ENCODE measurements at places on chromosomes 16 and 17.

- no peak for DNase-seq
These were observed 151.3 kb upstream of the IRX3 start for GRCh38 chr16:54437921-54438320.

DNA sequence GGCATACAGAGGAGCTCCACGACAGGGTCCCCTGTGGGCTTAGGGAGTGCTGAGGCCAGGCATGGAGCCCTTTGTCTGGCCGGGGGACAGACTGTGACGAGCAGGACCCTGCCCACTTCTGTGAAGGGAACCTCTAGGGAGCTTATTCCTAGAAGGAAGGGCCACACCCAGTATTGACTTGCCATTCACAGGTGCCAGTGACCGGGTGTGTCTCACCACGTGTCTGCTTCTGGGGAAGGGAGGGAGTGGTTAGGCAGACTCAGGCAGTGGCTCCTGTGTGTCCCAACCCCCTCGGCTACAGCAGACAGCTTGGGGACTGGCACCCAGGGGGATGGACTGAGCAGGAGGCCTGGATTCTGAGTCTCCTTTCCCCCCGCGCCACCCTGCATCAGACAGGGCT is 57.2 kb downstream of the SOCS1 start:
- DNase-seq: no peak

DNA sequence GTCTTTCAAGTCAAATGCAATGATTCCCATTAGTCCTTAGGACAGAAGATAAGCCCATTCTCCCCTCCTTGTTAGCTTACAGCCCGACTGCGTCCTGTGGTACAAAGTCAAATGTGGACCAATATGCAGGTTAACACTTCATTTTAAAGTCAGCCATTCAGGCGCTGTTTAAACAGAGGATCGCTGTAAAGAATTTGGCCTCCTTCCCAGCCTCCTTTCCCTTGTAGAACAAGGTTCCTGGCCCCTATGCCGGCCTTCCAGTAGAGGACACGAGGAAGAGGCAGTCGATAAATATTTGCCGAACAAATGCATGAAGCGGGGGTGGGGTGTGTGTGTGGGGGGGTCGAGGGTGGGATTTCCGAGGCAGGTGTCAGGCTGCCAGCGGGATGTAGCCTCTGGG is 4.3 kb downstream of the SDK2 start:
- DNase-seq: peak; percentile 80

- no peak for DNase-seq
These were observed at the start of gene COL1A1 for GRCh38 chr17:50201276-50201854. Gene COL1A1, minus strand, starts transcription at chr17:50201631. Its CDS starts 118 bp downstream, at chr17:50201513.

GRCh38 chr17:7992516-7992915 is 9.9 kb upstream of the GUCY2D start:
- DNase-seq: no peak

DNA sequence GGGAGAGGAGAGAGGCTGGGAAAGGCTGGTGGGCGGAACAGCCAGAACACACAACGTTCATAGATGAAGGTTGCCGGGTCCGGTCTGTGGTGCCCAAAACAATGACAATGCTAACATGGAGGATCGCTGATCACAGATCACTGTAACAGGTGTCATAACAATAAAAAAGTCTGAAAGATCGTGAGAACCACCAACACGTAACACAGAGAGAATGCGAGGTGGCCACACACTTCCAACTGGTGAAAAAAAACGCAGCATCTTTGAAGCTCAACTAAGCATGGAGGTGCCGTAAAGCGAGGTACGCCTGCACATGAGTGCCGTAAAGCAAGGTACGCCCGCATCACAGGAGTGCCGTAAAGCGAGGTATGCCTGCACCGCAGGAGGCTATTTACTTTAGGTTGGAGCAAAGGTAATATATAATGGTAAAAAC is 42.3 kb downstream of the ABR start:
- DNase-seq: no peak

DNA sequence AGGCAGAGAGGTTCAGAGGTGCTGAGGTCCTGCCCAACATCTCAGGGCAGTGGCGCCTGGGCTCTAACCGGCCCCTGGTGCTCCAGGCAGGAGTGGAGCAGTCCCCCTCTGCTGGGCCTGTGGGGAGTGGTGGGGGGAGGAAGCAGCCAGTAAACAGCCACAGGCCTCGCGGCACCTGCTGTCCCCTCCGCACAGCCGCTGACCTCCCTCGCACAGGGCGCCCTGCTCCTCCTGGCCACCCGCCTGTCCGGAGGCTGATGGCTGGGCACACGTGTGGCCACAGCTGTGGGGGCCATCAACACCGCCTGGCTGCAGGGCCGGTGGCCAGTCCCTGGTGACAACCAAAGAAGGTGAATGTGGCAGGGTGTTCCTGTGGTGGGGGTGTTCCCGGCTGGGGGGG is 36.8 kb upstream of the PABPN1L start:
- DNase-seq: no peak

GRCh38 chr16:74455213-74455612 is 33.9 kb upstream of the CLEC18B start:
- DNase-seq: no peak

DNA sequence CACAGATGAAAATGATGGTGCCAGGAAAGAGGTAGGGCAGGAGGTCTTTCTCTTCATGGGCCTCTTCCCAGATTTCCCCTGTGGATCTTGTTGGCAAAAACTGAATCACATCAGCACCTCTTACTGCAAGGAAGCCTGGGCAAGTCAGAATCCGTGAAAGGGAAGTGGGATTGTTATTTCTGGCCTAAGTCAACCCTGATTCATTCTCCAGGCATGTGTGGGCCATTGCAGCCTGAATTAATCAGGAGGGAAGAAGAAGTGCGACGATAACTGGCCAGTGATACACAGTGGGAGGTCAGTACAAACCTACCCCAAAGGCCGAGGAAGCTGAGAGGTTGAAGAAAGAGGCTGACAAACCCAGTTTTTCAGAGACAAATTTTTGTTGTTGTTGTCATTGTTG is 17.9 kb upstream of the NSMCE1 start:
- DNase-seq: no peak

GRCh38 chr16:85103114-85104079 is 8.9 kb downstream of the CIBAR2 start:
- no peak for DNase-seq

DNA sequence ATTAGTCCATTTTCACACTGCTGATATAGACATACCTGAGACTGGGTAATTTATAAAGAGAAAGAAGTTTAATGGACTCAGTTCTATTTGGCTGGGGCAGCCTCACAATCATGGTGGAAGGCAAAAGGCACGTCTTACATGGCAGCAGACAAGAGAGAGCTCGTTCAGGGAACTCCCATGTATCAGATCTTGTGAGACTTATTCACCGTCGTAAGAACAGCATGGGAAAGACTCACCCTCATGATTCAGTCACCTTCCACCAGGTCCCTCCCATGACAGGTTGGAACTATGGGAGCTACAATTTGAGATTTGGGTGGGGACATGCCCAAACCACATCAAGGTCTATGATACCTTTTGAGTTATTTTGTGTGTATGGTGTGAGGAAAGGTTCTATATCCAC is 66.9 kb downstream of the METRNL start:
- DNase-seq: no peak

DNA sequence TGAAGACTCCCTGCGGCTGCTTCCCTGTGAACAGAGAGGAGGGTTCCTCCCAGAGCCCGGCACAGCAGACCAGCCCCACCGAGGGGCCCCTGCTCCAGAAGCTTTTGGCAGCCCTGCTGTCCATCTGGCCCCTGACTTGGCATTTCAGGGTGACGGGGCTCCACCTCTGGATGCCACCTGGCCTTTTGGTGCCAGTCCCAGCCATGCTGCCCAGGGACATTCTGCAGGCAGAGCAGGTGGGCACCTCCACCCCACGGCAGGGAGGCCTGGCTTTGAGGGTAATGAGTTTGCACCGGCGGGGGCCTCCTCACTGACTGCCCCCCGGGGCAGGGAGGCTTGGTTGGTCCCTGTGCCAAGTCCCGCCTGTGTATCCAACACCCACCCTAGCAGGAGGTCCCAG is 20.3 kb upstream of the ZFPM1 start:
- no peak for DNase-seq

- DNase-seq: no peak
These were observed 20.0 kb upstream of the RASD1 start for GRCh38 chr17:17515934-17516930.

DNA sequence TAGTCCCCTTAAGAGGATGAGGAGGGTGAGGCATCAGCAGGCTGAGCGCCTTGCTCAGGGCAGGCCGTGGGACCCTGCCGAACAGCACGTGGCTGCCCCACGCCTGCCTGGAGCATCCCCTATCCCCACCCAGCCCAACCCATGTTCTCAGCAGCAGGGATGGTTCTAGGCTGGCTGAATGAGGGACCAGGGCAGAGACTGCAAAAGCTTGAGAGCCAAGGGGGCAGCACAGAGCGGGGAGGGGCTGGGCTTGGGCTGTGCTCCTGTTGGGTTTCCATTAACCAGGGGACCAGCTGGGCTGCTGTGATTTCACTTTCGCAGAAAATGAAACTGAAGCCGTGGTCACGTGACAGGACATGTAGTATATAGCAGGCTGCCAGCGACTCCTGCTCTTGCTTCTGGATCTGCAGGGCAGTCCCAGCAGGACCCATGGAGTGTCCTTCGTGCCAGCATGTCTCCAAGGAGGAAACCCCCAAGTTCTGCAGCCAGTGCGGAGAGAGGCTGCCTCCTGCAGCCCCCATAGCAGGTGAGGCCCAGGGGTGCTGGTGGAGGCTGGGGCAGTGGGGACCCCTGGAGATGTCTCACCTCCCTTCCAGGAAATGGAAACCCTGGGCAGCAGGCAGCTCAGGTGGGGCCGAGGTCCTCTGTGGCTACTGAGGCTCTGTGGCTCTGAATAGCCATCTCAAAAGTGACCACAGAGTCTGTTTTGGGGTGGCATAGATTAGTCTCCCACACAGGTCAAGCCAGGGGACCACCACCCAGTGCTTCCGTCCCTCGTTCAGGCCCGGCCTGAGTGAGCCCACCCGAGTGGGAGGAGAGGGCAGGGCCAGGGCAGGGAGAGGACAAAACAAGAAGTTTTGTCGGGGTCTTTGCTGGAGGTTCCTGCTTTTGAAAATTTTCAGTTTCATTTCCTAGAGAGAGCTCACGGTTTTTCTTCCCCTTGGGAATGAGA is 2.9 kb downstream of the RNF213 start:
- peak; percentile 85 for DNase-seq

- no peak for DNase-seq
These were observed 5.9 kb downstream of the TOP2A start for GRCh38 chr17:40411821-40412220.

DNA sequence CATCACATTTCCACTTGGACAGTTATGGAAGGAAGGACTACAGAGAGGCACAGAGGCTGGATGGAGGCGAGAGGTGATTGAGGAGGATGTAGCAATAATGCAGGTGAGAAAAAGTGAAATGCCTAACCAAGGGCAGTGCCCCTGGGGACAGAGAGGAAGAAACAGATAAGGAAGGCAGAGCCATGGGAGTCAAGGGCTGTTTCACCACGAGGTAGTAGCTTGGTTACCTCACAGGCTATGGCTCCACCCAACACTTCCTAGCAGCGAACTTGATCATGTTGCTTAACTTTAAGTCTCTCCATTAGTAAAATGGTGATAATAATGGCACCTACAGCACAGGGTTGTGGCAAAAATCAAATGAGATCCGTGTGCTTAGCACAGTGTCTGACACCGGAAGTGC is 83.9 kb downstream of the YPEL2 start:
- DNase-seq: no peak

- no peak for DNase-seq
These were observed 3.6 kb upstream of the WDR24 start for GRCh38 chr16:693766-694165.

DNA sequence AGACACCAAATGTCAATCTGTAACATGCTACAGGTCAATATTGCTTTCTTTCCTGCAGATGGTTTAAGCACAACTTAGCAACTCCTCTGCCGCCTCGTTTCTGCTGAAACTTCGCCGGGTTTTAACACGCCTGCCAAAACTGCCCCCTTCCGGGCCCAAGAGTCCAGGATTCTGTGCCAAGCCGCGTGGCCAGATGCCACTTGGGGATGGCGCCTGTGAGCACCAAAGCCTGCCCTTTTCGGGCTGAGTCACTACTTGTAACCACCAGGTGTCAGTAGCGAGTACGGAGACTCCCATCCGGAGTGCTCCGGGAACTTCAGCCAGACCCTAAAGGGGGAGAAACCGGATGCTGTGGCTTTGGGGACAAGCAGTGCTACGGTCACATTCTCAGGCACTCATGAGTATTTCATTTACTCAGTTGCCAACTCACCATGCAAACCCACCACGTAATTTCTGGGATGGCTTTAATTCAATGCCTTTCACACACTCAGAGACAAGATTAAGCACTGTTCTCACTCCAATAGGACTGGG is 7.8 kb downstream of the PMP22 start:
- DNase-seq: peak; percentile 14

DNA sequence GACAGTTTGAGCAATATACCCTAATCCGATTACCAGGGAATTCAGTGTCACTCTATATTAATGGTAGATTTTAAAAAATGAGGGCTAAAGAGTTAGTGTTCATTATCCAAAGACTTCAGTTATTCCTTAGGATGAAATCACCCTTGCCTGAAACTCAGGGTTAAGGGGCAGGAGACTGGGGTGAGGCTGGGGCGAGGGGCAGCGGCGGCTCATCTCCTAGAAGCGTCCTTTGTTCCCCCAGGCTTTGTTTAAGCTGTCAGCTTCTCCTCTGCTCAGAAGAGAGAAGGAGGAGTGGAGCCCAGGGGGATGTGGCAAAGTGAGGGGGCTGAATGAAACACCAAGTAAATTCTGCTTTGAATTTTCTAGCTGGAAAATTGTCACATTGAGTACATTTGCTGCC is 117.7 kb upstream of the ELAC2 start:
- DNase-seq: no peak

DNA sequence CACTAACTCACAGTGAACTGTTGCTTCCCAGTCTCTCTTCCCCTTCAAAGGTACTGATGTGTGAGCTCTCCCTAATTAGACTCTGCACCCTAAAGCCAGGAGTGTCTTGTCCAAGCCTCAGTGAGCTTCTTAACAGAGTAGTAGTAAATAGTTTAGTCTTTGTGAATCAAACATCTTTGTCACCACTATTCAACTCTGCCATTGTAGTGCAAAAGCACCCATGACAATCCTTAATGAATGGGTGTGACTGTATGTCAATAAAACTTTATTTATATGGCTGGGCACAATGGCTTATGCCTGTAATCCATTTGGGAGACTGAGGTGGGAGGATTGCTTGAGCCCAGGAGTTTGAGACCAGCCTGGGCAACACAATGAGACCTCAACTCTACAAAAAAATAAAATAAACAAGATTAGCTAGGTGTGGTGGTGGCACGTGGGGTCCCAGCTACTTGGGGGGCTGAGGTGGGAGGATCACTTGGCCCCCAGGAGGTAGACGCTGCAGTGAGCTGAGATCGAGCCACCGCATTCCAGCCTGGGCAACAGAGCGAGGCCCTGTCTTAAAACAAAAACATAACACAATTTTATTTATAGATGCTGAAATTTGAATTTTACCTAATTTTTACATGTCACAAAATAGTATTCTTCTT is 45.5 kb upstream of the TNRC6A start:
- no peak for DNase-seq

GRCh38 chr16:30662449-30662848 is 4.2 kb downstream of the FBRS start:
- DNase-seq: no peak

GRCh38 chr16:3480901-3481695 is 14.2 kb downstream of the C16orf90 start:
- DNase-seq: no peak

GRCh38 chr17:19383681-19384470 is 3.1 kb downstream of the MFAP4 start:
- DNase-seq: no peak
